ENCODE measurements at places on chromosomes 3 and 15.
A peak's percentile ranks its signal among the peaks of the same experiment; 100 is the strongest.

GRCh38 chr3:66823532-66823931 is 174.6 kb upstream of the KBTBD8 start:
- DNase-seq, result no peak

DNA sequence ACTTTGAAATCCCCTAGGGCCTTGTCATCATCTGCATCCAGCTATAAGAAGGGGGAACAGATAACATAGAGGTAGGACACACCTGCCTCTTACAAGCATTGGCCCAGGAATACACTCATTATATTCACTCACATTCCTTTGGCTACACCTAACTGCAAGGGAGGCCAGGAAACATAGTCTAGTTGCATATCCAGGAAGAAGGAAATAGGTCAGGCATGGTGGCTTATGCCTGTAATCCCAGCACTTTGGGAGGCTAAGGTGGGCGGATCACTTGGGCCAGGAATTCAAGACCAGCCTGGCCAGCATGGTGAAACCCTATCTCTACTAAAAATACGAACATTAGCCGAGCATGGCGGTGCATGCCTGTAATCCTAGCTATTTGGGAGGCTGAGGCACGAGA is 48.8 kb downstream of the GTPBP8 start:
- DNase-seq, result no peak

DNA sequence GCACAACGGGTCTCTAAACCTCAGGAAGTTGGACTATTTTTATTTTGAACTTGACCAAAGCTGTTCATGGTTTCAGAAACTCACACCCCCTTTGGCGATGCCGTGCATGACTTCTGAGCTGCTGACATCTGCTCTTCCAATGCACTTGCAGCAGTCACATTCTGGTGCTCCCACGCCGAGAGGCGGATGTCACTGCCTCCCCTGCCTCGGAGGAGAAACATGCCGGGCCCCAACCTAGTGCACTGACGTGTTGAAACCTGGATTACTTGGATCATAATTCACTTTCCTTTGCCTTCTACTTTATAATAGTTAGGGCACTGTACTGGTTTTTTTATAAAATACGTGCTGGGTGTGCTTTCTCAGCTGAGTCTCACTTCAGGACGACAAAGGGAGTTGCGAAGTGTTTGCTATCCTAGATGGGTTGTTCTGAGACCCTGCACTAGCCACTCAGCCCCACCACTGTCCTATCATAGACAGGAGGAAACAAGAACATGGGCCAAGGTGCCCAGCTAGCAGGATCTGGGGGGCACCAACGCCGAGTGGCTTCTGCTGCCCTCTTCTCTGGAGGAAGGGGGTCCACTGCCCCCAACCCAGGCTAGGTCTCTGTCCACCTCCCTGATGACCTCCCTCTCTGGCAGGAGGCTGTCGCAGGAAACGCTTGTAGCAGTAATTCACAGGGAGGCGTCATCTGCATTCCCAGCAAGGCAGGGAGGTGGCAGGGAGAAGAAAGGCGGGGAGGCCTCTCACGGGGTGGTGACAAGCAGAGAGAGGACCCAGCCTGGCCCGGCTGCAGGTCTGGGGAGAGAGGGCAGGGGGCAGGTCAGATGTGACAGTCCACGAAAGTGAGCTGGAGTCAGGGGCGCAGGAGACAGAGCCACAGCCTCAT is 158.8 kb upstream of the IQSEC1 start:
- DNase-seq, result no peak

DNA sequence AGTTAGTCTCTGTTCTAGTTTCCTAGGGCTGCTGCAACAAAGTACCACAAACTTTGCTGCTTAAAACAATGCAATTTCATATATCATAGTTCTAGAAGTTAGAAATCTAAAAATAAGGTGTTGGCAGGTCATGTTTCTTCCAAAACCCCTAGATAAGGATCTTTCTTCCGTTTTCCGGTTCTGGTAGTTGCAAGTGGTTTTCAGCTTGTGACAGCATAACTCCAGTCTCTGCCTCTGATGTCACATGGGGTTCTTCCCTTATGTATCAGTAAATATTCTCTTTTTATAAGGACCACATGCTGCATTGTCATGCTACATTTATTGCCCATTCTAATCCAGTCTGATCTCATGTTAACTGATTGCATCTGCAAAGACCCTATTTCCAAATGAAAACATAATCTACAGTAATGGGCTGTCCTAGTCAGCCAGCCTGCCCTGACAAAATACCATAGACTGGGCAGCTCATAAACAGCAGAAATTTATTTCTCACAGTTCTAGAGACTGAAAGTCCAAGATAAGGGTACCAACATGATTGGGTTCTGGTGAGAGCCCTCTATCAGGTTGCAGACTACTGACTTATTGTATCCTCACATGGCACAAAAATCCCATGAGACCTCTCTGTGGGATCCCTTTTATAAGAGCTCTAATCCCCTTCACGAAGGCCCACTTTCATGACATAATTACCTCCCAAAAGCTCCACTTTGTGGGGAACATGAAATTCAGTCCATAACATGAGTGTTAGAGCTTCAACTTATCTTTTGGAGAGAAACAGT is 642.0 kb upstream of the NAALADL2 start:
- no peak for DNase-seq

DNA sequence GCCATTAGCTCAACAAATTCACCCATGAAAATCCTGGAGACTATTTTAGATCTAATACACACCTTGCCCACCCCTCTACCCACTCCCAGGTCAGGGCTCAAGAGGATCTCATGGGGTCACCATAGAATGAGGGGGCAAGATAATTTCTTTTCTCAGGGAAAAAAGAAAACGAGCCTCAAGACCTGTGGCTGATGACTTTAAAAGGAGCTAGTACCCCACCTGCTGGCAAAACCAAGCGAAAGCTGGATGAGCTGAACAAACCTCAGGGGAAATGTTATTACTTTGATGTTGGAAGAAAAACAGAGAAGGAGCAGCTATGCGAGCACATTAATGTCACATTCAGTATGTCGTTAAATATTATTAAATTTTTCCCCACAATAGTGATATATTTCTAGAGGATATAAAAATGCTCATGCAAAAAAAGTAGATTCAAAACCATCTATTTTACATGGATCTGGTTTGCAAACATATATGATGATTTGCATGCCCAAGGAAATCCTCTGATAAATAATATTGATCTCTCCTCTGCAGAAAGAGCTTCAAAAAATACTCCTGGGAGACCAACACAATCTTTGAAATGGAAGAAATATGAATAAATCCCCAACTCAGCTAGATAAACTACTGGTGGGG is 37.7 kb downstream of the PLD1 start:
- peak; percentile 61 for DNase-seq

GRCh38 chr15:89409184-89410038 is 74.8 kb upstream of the POLG start:
- peak; percentile 80 for DNase-seq

DNA sequence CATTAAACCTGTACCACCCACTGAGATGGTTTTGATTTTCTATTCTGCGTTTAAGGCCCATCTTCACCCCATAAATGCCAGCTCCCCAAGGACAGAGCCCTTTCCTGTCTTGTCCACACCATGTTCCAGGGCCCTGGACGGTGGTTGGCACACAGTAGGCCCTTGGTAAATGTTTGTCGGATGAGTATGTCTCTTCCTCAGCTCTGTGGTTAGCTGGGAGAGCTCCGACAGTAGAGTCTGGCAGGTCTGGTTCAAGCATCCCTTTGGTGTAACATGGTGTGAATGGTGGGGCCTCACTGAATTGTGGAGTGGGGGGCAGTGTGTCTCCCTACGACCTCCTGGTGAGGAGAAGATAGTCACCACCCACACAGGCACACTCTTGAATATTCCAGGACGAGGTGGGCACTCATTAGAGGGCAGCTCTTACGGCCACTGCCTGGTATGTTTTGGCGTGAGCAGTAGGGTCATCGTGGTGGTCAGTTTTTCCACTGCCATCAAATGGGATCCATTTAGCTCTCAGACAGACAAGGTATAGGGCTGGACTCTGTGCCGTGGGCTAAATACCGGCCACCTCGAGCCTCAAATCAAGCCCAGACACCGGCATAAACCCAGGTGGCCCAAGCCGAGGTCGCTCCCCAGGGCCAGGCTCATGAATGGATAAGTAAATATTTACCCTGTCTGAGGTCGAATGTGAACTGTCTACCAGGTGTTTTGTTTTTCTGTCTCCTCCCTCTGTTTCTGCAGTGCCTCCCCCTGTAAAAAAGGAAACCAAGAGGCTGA is 61.3 kb downstream of the SMAD3 start:
- DNase-seq, result no peak

- no peak for DNase-seq
Measured at GRCh38 chr15:47570881-47571640, 146.2 kb upstream of the SEMA6D start.

GRCh38 chr15:81337713-81338157 is 13.8 kb upstream of the STARD5 start:
- no peak for DNase-seq

GRCh38 chr15:81643771-81644170 is 269.8 kb upstream of the TMC3 start:
- no peak for DNase-seq

- DNase-seq, result no peak
Measured at GRCh38 chr3:101813817-101814440, 34.9 kb downstream of the NXPE3 start.

- no peak for DNase-seq
Measured at GRCh38 chr3:119409844-119410243, 53.6 kb downstream of the TMEM39A start.

DNA sequence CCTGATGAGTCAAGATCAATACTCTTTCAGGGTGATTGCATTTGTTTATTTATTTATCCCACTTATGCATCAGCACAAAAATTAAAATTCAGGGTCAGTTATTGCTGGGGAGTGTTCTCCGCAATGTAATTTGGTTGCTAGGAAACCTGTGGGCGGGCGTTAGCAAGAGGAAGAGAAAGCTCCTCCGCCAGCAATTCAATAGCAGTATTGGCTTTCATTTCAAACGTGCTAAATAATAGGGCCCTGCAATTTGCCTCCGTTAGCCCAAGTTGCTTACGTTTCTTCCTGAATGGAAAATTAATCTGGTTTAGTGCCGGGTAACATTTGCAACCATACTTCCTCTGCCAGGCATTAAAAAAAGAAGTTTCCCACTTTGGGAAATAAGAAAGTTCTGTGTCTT is 35.5 kb upstream of the PLCL2 start:
- DNase-seq, result no peak

- DNase-seq, result no peak
Measured at GRCh38 chr15:32134842-32135241, 104.5 kb downstream of the CHRNA7 start.

DNA sequence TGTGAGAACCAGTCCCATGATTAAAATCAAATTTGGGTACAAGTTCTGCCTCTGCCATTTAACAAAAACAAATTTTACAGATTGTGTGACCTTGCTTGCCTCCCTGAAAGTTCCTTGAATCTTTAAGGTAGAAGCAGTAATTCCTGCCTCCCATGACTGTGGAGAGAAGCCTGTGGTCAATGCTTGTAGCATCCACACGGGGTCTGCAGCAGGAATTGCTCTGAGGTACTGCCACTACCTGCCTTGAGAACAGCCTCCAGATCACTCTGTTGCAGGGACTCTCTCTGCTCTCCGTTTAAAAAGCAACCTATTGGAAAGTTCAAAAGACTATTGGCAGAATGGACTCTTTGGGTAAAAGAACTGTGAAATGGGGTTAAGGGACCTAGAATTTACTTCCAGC is 75.9 kb downstream of the SST start:
- DNase-seq, result no peak

GRCh38 chr15:88497109-88497765 is 29.7 kb downstream of the MRPS11 start:
- DNase-seq, result no peak

- DNase-seq, result no peak
Measured at GRCh38 chr15:62533687-62534086, 368.6 kb upstream of the C2CD4B start.

DNA sequence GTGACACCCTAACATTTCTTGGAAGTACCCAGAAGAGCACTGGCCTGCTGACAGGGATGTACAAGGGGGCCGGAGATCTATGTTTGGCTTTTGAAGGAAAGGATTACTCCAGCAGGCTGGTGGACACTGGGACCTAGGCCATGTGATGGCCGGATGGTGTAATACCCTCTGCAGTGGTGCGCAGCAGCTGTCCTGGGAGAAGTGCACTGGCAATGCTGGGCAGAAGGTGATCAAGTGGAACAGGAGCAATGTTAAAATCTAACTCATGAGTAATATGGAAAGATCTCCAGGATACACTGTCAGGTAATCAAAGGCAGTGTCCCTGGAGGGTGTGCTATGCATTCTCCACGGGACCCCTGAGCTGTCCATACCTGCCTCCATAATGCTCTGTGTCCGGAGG is 71.2 kb upstream of the POMGNT2 start:
- no peak for DNase-seq

GRCh38 chr15:63084806-63085205 is 36.9 kb upstream of the LACTB start:
- DNase-seq, result no peak

- no peak for DNase-seq
Measured at GRCh38 chr3:27628026-27628750, 93.9 kb downstream of the EOMES start.

- DNase-seq, result peak; percentile 18
Measured at GRCh38 chr3:138113326-138113725, 2.1 kb downstream of the DZIP1L start.

- no peak for DNase-seq
Measured at GRCh38 chr3:123287962-123288302, 86.2 kb downstream of the SEC22A start.

DNA sequence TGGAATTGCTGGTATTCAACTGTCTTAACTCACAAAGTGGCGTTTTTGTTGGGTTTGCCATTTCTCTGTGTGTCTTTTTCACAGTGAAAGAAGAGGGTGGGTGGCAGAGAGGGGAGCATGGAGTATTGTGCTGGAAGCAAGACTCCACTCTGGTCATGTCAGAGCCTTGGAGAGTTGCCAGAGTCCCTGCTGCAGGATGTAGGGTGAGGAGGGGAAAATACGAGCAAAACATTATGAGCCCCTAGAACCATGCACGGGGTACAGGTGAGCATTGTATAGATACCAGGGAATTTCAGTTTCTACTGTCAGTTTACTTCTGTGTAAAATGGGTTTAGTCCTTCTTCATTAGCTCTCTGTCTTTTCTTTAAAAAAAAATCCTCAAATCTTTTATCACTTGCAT is 249.9 kb downstream of the CACNA2D3 start:
- DNase-seq, result no peak

DNA sequence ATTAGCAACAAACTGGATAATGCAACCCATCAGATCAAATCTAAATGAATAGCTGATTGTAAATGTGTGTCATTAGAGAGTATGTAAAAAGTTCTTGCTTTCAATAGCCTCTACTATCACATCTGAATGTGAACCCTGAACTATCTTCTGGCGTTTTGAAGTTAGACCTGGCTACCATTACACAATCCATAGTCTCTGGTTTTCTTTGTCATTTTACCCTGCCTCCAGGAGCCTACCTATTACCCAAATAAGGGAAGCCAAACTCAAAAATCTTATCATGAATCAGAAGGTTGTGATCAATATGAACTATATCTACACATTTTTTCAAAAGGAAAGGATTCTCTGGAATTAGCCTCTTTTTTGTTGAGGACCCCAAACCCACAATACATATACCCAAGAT is 31.8 kb downstream of the PCYT1A start:
- no peak for DNase-seq

- no peak for DNase-seq
Measured at GRCh38 chr15:46685681-46686080, 1031.6 kb upstream of the SEMA6D start.

Data from retina (tissue), 1 donor.